Epithelial cell of alveolus of lung (primary cell): ENCODE measurements at places on chromosomes 3 and 15. TPM values are rescaled to one million over a fixed set of nuclear protein-coding genes. Genes with fewer than 3 reads are reported as not detected.

Gene HYKK
- total RNA-seq, result 1.8 and 9.4 TPM in 2 replicates

Gene MCTP2
- 2.2 TPM in 2 replicates for total RNA-seq

Gene CXCR6
- not detected in 2 replicates for total RNA-seq

Gene CRYBG3
- 8.4 and 46.9 TPM in 2 replicates for total RNA-seq

Gene SUSD5
- 2.7 and 8.1 TPM in 2 replicates for total RNA-seq
